RWPE2 (cell line): ENCODE measurements at places on chromosomes 5 and 9.
A peak's percentile ranks its signal among the peaks of the same experiment; 100 is the strongest.

DNA sequence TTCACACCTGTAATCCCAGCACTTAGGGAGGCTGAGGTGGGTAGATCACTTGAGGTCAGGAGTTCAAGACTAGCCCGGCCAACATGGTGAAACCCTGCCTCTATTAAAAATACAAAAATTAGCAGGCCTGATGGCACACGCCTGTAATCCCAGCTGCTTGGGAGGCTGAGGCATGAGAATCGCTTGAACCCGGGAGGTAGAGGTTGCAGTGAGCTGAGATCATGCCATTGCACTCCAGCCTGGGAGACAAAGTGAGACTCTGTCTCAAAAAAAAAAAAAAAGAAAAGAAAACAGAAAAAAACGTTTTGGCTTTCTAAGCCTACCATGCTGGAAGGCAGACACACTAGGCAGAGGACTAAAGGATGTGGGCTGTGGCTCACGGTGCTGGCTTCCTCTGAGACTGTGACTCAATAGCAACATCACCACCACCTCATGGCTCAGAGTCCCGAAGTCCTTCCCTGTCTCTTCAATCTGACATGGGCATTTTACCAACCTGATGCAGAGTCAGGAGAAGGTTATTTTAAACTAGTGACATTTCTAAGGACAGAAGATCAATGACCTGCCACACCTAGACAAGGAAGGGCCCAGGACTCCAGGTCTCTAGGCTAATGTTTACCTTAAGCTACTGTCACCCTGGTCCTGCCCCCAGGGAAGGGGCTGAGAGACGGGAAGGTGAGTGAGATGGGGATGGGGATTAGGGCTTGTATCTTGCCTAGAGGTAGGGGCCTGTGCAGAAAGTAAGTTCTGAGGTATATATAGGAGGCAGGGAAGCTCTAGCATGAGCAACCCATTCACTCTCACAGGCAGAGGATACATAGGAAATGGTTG lies 3.7 kb downstream of the ECSCR start:
- DNase-seq = no peak

DNA sequence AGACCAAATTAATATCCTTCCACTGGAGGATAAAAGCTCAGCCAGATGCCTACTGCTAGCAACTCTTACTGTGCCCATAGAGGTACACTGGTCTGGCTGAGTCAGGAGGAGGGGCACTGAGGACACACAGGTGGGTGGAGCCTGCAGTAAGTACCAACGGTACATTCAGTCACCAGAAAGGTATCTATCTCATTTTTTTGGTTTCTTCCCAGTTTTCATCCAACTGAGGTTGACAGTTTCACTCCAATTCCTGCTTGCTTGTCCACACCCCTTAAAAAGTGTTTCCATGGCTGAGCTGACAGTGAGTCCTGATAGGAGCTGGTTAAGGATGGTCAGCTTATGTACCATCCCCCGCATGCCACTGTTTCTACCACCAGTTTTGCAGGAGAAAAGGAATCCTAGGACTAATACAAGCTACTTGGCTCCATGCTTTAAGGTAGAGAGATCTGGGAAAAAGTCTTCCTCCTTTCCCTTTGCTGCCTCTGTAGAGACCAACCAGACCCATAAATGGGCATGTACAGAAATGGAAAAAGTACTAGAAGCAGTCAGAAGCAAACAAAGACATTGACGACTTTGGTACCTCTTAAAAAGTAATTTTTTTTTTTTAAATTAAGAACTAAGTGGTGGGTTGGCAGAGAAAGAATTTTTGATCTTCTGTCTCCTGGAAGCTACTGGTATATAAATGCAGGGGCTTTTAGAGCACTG lies 3.2 kb downstream of the ELL2 start:
- peak; percentile 74 for DNase-seq

- DNase-seq = no peak
These were observed 63.2 kb upstream of the ZNF354A start for GRCh38 chr5:178793696-178794095.

DNA sequence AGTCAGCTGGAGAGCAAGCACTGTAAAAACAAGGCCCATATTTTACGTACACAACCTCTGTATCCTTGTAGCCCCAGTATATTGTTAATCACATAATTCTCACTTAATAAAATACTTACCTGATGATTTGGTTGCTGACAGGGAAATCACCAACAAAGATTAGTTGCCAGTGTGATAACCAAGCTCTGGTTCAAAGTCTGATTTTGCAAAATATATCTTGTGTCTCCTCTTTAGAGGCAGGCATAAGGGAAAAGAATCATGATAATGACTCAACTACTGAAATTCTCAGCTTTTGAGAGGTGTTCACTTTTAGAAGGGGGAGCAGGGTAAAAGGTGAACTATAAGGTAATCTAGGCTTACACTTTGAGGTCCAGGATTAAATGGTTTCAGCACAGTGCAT lies 351.1 kb upstream of the CD180 start:
- DNase-seq = no peak

GRCh38 chr9:68705531-68706362 lies 707 bp downstream of the PIP5K1B start:
- no peak for DNase-seq

- no peak for DNase-seq
These were observed 58.0 kb downstream of the RCL1 start for GRCh38 chr9:4850603-4851310.

- no peak for DNase-seq
These were observed 70.2 kb downstream of the ZNF608 start for GRCh38 chr5:124675931-124676846.

- no peak for DNase-seq
These were observed at the start of gene GABRA1 for GRCh38 chr5:161847941-161848391. GABRA1 (plus strand) TSS chr5:161848120; CDS start chr5:161850811, 2,691 bp downstream.

DNA sequence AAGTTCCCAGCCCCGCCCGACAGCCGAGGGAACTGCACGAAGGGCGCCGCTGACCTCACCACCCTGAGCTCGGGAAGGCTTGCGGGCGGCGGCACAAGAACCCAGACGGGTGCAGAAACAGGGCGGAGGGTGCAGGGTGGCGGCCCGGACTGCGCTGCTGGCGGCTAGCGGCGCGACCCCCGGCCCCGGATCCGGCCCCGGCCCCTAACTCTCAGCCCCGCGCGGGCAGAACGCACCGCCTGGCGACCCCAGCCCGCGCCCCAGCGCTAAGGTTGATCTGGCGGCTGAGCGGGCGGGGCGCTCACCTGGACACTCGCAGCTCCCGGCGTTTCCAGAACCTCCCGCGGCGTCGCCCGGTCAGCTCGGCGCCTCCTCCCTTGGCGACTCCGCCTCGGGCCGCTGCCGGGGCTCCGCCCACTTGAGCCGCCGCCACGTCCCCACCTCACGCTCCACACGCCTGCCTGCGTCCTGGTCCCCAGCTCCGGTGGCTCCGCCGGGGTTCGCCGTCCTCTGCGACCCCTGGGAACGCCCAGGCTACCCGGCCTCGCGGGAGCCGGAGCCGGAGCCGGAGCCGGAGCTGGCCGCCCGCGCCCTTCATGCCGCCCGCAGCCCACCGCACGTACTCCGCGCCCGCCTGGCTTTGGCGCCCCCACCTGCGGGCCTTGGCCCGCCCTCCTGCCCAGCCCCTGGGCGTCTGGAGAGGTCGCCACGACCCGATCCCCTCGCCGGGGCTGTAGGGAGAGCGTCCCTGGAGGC lies at the start of gene P4HA2:
Gene P4HA2, minus strand, starts transcription at position 369 of the 756 bp plus-strand sequence. CDS start 9,227 bp downstream, outside the sequence.
- DNase-seq = peak; percentile 88

DNA sequence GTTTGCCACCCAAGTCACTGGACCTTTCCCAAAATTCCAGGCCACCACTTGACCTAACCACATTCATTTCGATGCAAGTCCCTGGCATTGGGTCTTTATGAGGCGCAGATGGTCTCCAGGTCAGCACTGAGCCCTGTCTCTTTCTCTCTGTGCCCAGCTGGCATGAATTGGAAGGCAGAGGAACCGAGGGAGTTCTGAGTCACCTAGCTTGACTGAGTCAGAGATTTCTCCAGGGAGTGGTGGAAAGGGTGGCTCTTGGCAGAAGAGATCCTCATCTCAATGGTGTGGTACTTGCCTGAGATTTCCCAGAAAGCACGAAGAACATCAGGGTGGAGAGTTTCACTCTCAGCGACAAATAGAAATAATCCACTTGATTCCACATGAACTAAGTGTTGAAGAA lies 43.8 kb downstream of the WDR36 start:
- no peak for DNase-seq

DNA sequence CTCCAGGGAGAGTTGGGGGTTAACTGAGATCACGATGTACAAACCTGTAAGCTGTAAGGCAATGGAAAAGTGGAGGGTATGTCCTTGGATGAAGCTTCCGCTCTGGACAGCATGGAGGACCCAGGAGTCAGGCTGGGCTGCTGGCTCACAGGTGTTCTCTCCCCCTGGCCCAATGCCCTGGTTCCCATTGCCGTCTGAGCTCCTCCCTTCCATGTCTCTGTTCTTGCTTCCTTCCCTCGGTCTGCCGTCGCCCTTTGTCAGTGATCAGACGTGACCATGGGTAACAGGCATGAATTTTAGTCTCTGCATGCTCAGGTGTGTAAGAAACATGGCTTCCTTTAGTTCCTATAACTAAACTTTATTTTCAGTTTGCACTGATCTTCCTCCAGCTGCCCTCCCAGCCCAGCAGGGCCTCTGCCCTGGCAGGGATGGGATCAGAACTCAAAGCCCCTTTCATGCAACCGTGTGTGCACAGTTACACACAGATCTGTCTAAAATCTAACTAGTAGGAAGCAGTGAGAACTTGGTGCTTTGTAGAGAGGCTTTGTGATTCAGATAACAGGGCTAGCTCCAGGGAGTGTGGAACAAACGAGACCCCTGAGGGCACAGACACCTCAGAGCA lies 51.7 kb upstream of the KCNMB1 start:
- DNase-seq = no peak

DNA sequence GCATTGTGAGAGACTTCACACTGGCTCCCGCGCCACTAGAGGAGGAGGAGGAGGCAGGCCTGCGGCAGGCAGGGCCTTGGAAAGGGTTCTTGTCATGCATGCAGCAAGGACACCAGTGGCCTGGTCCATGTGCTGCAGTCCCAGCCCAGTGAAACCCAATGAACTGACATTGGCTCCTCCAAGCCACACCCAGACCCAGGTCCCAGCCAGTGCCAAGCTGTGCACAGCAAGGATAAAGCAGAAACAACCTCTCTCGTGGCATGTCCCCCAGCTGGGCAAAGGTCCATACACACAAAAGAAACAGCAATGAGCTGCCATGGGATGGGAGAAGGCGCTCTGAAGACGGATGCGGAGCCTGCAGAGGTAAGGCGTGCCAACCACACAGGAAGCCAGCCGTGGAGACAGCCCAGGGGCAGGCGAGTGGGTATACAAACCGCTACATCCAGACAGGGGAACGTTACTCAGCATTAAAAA lies 89.2 kb downstream of the SEMA4D start:
- DNase-seq = no peak

DNA sequence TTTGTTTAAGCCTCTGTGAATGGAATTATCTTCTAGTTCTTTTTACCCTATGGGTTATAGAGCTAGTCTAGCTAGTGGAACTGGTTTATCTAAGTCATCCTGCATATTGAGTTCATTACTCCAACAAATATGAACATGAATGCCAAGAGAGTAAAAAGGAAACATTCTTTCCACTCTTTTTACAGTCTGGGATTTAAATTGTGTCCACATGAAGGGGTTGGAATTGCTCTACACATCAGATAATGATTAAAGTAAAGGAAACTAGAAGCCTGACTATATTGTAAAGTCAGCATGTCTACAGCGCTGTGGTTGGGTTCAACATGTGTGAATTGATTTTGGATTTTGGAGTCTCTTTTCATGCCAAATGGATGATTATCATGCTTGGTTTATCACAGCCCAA lies 173.1 kb downstream of the CCDC171 start:
- no peak for DNase-seq

DNA sequence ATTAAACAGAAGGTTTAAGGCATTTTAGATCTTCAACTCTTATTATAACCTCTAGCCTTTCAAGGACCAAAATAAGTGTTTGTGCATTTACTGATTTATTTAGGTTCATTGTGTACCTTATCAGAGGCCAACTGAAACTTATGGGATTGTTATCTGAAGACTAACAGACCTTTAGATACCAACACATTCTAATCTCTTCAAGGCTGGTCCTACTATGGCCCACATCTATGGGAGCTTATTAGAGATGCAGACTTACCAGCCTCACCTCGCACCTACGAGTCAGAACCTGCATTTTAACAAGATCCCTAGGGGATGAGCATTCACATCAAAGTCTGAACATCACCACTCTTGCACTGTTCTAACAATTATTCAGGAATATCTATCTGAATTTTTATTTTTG lies 1.9 kb downstream of the IARS1 start:
- DNase-seq = no peak

GRCh38 chr5:81068635-81069034 lies 108.5 kb downstream of the RASGRF2 start:
- DNase-seq = no peak

- DNase-seq = no peak
These were observed 337.0 kb upstream of the SMC2 start for GRCh38 chr9:103757062-103757461.

GRCh38 chr9:128205296-128205944 lies 2.2 kb downstream of the DNM1 start:
- no peak for DNase-seq

DNA sequence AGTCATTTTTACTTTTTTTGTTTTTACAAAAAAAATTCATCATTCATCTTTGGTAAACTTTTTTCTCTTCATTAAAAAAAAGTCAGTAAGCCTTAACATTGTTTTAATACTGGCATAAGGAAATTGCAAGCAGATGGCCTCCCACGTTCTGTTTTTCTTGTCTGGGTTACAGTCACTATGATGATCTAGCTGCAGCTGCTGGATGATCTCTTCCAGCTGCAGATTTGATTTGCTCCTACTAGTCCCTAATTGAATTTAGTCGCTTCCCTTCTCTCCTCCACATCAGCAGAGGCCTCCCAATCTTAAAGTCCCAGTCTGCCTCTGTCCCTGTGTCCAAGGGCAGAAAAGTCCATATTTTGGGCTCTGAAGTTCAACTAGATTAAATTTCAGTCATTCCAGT lies 106.8 kb upstream of the PTGER4 start:
- no peak for DNase-seq

DNA sequence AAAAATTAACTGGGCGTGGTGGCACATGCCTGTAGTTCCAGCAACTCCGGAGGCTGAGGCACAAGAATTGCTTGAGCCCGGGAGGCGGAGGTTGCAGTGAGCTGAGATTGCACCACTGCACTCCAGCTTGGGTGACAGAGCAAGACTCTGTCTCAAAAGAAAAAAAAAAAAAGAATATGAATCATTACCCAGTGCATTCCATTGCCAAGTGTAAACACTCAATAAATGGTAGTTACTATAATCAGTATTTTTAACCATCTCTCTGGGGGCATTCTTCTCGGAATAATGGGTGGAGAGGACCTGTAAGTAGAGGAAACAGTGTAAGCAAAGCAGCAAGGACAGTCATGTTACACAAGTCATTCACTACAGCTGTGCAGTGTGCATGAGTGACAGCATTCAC lies 13.8 kb upstream of the RANBP17 start:
- no peak for DNase-seq

DNA sequence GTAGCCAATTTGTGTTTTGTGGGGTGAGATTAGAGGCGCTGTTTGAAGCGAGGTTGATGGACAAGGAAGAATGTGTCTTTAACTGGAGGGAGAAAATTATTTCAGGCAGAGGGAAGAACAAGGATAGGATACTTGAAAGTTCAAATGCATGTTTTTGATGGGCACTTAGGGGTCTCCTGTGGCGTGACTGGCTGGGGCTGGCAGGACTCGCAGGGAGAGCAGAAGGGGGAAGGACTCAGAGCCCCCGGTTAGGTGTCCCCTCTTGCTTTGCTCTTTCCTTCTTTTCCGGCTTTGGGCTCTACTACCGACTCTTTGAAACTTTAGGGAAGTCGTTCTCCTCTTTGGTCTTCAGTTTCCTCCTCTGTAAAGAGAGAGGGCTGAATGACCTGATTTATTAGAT lies 12.1 kb downstream of the GRAMD2B start:
- DNase-seq = no peak
